Aorta (tissue), 5 donors: ENCODE measurements at places on chromosomes 13 and 19. TPM values are rescaled to one million over a fixed set of nuclear protein-coding genes. Genes with fewer than 3 reads are reported as not detected.

The CLEC17A gene
- not detected for polyA plus RNA-seq

The LHB gene
- polyA plus RNA-seq: 2.2 TPM

The CCDC122 gene
- 3.1 TPM for polyA plus RNA-seq

The AP1M2 gene
- polyA plus RNA-seq: 15.0 TPM

The SMIM7 gene
- 92.7 TPM for polyA plus RNA-seq

The ZNF486 gene
- 4.1 TPM for polyA plus RNA-seq

DNA sequence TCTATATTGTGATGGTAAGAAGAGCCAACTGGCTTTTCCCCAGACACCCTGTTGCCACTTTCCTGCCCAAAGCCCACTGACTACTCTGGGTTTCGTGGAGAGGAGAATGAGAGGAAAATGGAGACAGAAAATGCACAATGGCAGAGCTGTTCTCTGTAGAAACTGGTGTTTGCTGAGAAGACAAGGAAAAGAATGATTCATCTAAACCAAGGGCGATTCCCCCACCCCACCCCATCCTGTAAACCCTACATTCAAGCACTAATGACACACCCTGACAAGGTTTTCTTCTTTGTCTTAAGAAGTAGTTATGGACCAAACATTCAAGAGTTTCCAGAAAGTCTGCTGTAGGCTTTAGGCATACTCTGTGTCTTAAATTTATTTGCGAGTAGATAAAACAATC is 68.8 kb downstream of the DOCK9 start:
- no peak for DNase-seq

DNA sequence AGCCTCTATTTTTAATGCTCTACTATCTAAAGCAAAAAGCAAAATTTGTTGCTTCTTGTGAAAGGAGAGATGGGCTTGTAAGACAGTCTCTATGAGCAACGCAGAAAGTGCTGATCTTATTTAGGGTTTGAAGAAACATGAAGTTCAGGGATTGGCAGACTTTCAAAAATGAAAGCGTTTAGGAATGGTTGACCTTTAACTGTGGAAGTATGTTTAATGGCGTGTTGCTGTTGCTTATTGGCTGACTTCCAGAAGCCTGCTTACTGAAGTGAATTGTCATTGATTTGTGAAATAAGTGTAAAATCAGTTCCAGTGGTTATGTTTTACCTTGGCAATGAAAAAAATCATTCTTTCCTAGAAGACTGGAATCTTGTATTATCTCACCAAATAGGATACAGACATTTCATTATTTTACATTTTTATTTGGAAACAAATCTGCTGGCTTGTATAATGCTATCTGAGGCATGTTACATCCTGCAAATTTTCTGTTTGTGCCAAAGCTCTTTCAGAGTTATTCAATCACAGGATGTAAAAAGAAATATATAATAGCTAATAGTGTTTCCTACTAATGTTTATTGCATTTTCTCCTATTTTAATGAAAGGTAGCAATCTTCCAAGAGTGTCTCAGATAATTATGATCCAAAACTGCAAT is 221.3 kb upstream of the SLITRK6 start:
- DNase-seq: no peak

DNA sequence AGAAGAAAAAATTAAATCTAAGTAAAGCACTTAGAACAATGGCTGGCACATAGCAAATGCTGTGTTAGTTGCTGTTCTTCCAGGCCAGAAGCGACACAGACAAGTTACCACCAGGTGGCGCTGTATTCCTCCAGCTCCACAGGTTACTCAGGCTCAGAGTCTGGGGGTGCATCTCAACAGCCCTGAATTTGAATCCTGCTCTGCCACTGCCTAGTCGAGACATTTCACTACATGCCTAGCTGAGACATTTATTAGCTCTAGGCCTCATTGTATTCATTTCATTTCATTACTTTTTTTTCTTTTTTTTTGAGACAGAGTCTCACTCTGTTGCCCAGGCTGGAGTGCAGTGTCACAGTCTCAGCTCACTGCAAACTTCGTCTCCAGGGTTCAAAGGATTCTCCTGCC is 16.4 kb upstream of the CYP2B6 start:
- peak; percentile 71 for DNase-seq

DNA sequence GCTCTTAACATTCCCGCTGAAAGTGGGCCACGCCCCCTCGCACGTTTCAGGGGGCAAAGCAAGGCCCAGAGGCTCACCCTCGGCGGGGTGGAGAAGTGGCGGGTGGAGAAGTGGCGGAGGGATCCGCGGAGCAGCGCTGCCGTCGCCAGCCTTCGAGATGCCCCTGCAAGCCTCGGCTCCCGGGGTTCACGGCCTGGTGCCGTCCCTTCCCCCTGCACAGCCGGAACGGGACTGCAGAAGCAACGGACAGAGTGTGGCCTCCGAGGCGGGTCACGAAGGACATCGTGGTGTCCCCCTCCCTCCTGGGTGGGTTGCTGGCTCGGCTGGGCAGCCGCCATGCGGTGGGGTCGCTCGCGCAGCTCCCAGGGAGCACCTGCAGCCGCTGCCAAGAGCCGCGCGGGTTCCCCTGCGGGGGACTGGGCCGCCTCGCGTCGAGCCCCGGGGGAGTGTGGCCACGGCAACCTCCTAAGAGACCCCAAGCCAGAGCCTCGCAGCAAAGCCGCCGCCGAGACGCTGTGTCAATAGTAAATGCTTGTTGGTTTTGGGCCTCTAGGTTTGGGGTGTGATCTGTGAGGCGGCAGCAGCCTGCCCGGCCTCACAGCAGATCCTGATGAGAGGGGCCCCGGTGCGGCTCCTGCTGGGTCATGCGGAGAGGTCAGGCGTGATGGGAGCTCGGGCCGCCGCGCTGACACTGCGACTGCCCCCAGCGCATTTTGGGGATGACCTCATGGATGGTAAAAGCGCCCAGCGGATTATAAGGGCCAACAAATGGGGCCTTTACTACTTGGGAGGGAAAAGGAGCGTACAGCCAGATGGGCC is 5.5 kb downstream of the TPGS1 start:
- DNase-seq: peak; percentile 53

DNA sequence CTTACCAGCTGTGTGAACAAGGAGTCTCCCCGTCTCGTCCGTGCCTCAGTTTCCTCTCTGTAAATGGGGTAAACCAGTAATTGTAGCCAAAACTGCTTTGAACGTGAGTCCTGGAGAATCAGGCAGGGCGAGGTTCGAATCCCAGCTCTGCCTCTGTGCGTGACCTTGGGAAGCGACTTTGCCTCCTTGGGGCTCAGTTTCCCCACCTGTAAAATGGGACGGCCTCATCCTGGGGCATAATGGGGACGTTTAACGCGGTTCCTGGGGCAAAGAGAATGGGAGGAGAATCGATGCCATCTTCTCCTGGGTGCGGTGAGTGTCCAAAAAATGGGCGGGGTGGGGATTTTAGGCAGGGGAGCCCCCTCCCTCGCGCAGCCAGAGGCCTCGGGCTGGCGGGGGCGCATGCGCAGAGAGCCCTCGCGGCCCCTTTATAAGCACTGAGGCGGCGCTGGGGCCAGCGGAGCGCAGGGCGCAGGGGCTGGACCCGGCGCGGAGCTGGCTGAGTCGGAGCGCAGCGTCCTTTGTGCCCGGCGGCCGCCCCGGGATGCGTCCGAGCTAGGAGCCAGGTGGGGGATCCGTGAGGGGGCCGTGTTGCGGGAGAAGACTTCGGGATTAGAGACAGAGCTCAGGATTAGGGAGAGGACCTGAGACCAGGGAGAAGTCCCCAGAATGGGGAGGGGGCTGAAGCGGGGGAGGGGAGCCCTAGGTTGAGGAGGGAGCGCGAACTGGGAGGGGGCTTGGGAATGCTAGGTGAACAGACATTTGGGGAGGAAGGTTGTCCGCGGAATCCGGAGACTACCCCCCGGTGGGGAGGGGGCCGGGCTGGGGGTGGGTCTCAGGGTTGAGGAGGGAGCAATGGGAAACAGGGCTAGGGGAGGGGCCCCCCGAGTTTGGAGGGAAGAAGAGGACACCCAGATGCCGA is at the start of gene NCAN:
TSS of gene NCAN (plus strand) at position 460 of the 922 bp plus-strand sequence. CDS start 4,996 bp downstream, outside the sequence.
- no peak for DNase-seq

- no peak for DNase-seq
Measured at GRCh38 chr13:27053210-27053884, 118.3 kb downstream of the USP12 start.

DNA sequence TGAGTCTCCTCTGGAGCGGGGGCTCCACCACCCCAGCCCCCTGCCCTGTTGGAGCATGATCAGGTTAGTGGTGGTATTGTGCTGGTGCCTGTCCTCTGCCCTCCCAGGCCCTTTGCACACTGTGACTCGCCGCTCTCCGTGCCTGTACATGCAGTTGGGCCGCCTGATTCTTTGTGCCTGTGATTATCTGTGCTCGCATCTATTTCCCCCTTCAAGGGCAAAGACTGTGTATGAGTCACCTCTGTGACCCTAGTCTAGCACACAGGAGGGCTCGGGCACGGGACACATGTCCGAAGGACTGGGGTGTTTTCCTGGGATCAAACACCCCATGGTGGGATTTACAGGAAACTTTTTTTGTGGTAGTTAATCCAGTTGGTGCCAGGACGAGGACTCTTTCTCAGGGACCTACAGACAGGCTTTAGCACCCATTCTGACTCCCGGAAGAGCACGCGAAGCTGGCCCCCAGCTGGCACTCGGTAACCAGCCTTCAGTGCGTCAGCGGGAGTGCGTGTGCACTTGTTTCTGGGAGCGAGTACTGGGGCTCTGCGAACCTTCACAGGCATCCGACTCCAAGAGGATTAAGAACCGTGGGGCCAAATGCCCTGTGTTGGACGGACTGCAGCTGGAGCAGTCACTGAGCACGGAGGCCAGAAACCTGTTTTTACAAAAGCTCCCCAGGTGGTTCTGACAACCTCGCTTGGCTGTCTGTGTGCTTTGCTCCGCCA is 6.7 kb downstream of the PPP1R37 start:
- DNase-seq: no peak

DNA sequence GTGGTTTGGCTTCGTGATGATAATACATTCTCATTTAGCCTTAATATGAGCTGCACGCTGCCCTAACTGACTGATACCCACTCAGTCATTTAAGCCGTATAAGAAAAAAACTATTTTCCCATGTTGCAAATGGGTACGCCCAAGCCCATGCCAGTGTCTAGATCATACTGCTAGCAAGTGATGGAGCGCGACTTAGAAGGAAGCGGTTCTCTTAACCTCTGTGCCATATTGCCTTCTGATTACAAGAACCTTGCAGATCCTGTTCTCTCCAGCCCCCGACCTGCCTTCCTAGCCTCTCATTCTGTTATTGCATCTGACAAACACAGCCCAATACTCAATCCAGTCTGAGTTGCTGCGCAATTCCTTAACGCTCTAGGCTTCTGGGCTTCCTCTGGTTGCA is 603 bp downstream of the GPALPP1 start:
- DNase-seq: no peak

DNA sequence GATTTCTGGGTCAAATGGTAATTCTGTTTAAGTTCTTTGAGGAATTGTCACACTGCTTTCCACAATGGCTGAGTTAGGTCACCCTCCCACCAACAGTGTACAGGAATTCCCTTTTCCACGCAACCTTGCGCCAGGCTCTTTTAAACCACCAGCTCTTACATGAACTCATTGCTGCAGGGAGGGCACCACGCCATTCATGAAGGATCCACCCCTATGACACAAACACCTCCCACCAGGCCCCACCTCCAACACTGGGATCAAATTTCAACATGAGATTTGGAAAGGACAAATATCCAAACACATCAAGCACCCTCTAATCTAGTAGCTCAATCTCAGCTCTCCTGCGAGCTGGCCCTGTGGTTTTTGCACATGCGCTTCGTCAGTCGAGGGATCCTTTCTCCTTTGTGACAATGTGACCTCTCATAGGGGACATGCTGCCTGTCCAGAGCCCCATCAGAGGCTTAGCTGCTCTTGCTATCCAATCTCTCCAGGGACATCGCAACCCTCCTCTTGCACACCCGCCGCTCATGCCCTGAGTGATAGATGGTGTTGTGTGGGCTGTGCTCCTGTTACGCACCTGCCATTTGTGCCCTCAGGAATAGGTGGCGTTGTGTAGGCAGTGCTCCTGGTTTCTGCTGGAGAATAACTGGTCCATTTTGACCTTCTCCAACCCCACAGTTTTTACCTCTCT is 328.0 kb downstream of the UQCRFS1 start:
- no peak for DNase-seq

GRCh38 chr13:108227651-108228272 is 9.6 kb downstream of the ABHD13 start:
- no peak for DNase-seq

- no peak for DNase-seq
Measured at GRCh38 chr13:42990291-42991232, 1.5 kb downstream of the EPSTI1 start.

DNA sequence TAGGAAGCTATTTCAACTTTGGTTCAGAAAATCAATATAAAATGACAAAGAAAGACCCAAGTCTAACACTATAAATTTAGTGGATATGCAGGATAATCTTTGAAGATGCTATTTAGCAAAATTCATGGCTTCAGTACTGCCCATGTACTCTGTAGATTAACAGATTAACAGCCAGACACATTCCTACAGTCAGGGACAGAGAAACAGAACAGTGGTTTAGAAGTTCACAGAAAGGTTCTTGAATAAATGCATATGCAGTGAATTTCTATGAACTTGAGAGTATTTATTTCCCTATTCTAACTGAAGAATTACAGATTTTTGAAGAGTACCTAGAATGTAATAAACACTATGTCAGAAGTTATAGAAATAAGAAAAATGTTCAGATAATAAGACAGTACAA is 222.8 kb downstream of the KLF12 start:
- no peak for DNase-seq

DNA sequence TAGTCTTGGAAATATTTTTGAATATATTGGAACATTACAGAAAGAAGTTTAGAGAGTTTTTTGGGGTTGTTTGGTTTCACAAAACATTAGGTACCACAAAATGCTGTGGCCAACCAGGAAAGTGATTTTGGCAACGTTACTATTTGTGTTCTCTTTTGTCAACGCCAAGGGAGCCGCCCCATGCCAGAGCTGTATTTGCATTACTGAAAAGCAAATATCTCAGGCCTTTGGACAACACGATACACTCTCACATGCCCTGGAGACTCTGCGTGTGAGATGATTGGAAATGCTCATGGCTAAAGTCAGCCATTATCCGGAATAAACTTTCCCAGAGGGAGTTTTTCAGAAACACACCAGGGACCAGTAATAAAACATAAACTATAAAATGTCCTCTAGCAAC is 324.6 kb downstream of the SHISA2 start:
- DNase-seq: no peak

DNA sequence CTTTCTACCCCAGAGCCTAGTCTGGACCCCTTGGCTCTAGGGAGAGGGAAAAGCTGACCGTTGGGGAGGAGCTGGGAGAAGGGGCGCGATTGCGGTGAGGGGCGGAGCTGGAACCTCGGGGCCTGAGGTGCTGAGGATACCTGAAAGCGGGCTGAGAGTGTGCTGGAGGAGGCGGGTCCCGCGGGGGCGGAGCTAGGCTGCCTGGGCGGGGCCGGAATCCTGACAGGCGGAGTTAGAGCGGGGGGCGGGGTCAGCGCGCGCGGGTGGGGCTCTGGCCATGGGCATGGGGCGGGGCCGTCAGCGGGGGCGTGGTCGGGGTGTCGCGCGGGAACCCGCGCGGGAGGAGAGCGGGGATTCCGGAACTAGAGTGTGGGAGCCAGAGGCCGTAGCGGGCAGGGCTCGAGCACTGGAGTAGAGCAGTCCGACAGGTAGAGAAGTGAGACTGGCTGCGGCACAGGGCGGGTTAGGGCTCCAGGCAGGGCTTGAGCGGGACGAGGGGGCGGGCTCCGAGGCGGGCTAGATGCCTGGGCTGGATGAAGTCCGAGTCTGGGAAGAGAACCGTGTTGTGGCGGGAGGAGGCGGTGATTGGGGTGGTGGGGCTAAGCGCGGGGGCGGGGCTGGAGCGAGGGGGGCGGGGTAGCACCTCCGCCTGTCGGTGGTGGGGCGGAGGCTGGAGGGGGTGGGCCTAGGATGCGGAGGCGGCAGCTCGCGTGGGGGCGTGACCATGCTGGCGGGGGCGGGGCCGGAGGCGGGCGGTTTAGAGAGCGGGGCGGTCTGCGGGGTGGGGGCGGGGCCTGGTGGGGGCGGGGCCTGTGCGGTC is at the start of gene INAFM1:
TSS of gene INAFM1 (plus strand) at position 815 of the 820 bp plus-strand sequence. CDS start 35 bp downstream, outside the sequence.
- peak; percentile 99 for DNase-seq

- DNase-seq: no peak
Measured at GRCh38 chr13:73451221-73452029, 392.6 kb downstream of the KLF5 start.
